Activated CD4-positive, alpha-beta memory T cell treated with anti-CD3 and anti-CD28 coated beads for 36 hours (primary cell): ENCODE measurements at places on chromosomes 2 and 18. TPM values are rescaled to one million over a fixed set of nuclear protein-coding genes. Genes with fewer than 3 reads are reported as not detected.

- DNase-seq, result no peak
Measured at GRCh38 chr18:3238742-3239141, 8.9 kb upstream of the MYL12A start.

MSTN gene
- not detected for total RNA-seq

- no peak for DNase-seq
Measured at GRCh38 chr2:109601783-109602182, 12.0 kb downstream of the SEPTIN10 start.

AAMP gene
- total RNA-seq, result 65.6 TPM

- no peak for DNase-seq
Measured at GRCh38 chr2:176516051-176516602, 246.9 kb downstream of the MTX2 start.

- DNase-seq, result no peak
Measured at GRCh38 chr2:67075530-67076238, 321.4 kb upstream of the ETAA1 start.

WDPCP gene
- 4.4 TPM for total RNA-seq

RESP18 gene
- not detected for total RNA-seq

MEP1B gene
- not detected for total RNA-seq

DNA sequence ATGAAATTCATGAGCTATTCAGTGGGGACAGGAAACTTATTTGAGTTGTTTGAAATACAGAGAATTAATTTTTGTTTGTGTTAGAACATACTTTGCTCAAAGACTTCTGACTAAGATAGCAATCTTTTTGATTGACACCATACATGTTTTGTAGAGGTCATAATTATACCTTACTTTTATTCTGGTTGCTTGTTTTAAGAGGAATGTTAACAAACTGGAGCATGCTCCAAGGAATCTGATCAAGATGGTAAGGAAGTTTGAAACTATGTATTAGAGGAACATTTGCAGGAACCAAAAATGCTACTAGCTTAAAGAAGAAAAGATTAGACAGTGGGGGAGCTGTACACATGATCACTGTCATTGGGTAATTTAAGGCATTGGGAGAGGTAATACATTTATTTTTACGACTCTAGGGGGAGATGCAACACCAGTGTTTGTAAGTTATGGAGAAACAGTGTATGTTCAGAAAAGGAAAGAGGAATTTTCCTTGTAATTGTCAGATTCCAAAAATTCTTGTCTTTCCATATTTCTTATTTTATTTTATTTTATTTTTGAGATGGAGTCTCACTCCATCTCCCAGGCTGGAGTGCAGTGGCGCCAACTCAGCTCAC lies 8.0 kb downstream of the AGFG1 start:
- no peak for DNase-seq

- no peak for DNase-seq
Measured at GRCh38 chr2:67289921-67290371, 107.2 kb upstream of the ETAA1 start.

DNA sequence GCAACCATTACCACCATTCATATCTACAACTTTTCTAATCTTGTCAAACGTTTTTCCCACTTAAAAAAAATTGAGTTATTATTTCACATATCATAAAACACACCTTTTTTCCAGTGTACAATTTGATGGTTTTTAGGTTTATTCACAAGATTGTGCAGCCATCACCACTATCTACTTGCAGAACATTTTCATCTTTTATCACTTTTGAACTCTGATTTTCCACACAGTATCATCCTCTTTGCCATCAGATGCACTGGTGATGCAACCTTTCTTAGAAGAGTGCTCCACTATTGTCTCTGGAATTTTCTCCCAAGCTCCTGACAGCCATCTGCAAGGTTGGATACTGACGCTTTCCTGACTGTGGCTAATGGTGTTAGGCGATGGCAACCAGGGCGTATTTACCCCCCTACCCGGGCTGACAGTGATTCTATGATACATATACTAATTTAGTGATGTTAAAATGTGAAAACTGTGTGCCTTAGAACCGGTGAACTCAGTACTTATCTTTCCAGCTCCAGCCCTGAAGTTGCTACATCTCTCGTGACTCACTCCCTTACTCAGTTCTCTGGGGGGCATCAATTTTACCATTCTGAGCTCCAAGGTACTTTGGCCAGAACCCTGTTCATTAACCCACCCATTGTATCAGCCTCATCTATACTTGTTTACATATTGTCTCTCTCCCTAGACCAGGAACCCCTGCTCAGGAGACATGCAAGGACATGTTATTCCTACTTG lies 105.4 kb upstream of the SPRED2 start:
- DNase-seq, result no peak
